Upper lobe of left lung (tissue), 6 donors: ENCODE measurements at places on chromosomes 1 and 21. TPM values are rescaled to one million over a fixed set of nuclear protein-coding genes. Genes with fewer than 3 reads are reported as not detected.

DNA sequence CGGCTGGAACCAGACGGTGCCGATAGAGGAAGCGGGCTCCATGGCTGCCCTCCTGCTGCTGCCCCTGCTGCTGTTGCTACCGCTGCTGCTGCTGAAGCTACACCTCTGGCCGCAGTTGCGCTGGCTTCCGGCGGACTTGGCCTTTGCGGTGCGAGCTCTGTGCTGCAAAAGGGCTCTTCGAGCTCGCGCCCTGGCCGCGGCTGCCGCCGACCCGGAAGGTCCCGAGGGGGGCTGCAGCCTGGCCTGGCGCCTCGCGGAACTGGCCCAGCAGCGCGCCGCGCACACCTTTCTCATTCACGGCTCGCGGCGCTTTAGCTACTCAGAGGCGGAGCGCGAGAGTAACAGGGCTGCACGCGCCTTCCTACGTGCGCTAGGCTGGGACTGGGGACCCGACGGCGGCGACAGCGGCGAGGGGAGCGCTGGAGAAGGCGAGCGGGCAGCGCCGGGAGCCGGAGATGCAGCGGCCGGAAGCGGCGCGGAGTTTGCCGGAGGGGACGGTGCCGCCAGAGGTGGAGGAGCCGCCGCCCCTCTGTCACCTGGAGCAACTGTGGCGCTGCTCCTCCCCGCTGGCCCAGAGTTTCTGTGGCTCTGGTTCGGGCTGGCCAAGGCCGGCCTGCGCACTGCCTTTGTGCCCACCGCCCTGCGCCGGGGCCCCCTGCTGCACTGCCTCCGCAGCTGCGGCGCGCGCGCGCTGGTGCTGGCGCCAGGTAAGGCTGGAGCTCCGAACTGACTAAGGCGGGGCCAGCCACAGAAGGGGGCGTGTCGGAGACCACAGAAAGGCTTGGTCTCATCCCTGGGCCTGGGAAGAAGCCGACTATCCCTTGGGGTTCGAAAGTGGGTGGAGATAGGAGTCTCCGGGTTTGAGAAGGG lies 486 bp downstream of the SLC27A3 start:
- H3K4me3 ChIP-seq = peak overlapping the region; percentile 79
- peak; percentile 93 for DNase-seq
- H3K27ac ChIP-seq = peak overlapping the region; percentile 92
- peaks cover 77% of the 10 kb centered on the region for H3K4me1 ChIP-seq

LPAR3 gene
- total RNA-seq = 6.1 TPM

C1orf116 gene
- 92.5 TPM for total RNA-seq

HOOK1 gene
- total RNA-seq = 27.6 TPM

GRCh38 chr1:155941845-155942531 lies 550 bp downstream of the RXFP4 start:
- peaks cover 14% of the 10 kb centered on the region for H3K36me3 ChIP-seq
- H3K27me3 ChIP-seq = no peaks in the 10 kb centered on the region
- peaks cover 75% of the 10 kb centered on the region for H3K4me1 ChIP-seq
- DNase-seq = peak; percentile 73

DNA sequence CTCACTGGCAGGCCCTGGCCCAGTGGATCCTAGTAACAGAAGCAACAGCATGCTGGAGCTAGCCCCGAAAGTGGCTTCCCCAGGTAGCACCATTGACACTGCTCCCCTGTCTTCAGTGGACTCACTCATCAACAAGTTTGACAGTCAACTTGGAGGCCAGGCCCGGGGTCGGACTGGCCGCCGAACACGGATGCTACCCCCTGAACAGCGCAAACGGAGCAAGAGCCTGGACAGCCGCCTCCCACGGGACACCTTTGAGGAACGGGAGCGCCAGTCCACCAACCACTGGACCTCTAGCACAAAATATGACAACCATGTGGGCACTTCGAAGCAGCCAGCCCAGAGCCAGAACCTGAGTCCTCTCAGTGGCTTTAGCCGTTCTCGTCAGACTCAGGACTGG lies 7.7 kb downstream of the CGN start:
- DNase-seq = no peak
- peaks cover 22% of the 10 kb centered on the region for H3K4me1 ChIP-seq
- no peaks in the 10 kb centered on the region for H3K36me3 ChIP-seq
- peak overlapping the region; percentile 30 for H3K27ac ChIP-seq
- H3K27me3 ChIP-seq = no peaks in the 10 kb centered on the region

ASPM gene
- total RNA-seq = 1.1 TPM

GRCh38 chr1:185789501-185790193 lies 55.5 kb downstream of the HMCN1 start:
- H3K4me1 ChIP-seq = peaks cover 5% of the 10 kb centered on the region
- no peak overlapping the region for H3K4me3 ChIP-seq
- no peak for DNase-seq
- H3K36me3 ChIP-seq = no peaks in the 10 kb centered on the region

TSPAN2 gene
- total RNA-seq = 5.2 TPM

- H3K27me3 ChIP-seq = no peaks in the 10 kb centered on the region
- no peak overlapping the region for H3K27ac ChIP-seq
- DNase-seq = no peak
- H3K36me3 ChIP-seq = no peaks in the 10 kb centered on the region
- peaks cover under 1% of the 10 kb centered on the region for H3K4me1 ChIP-seq
Observed at GRCh38 chr1:36217670-36218069, 6.6 kb upstream of the THRAP3 start.

DNA sequence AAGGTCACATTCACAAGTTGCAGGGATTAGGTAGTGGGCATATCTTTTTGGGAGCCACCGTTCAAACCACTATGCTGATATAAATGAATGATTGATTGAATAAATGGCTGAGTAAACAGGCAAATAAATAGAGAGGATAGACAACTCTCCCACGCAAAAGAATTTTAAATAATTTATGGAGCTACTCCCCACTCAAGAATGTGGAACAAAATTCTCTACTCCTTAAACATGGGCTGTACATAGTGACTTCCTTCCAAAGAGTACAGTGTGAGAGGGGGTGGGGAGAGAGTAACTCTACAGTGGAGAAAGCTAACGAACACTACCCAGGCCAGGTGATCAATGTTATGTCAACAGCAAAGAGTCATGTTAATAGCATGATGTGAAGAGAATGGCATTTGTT lies 40.7 kb downstream of the KRTAP19-8 start:
- no peaks in the 10 kb centered on the region for H3K27me3 ChIP-seq
- no peaks in the 10 kb centered on the region for H3K36me3 ChIP-seq
- no peaks in the 10 kb centered on the region for H3K4me1 ChIP-seq
- no peak overlapping the region for H3K4me3 ChIP-seq
- no peak for DNase-seq

C1orf87 gene
- total RNA-seq = 13.6 TPM

SPRR2A gene
- not detected for total RNA-seq

TMEM81 gene
- total RNA-seq = 6.3 TPM

- no peaks in the 10 kb centered on the region for H3K4me1 ChIP-seq
- H3K27ac ChIP-seq = no peak overlapping the region
- DNase-seq = no peak
- H3K4me3 ChIP-seq = no peak overlapping the region
- no peaks in the 10 kb centered on the region for H3K36me3 ChIP-seq
Observed at GRCh38 chr1:205470131-205470530, 14.3 kb upstream of the BLACAT1 start.

DNA sequence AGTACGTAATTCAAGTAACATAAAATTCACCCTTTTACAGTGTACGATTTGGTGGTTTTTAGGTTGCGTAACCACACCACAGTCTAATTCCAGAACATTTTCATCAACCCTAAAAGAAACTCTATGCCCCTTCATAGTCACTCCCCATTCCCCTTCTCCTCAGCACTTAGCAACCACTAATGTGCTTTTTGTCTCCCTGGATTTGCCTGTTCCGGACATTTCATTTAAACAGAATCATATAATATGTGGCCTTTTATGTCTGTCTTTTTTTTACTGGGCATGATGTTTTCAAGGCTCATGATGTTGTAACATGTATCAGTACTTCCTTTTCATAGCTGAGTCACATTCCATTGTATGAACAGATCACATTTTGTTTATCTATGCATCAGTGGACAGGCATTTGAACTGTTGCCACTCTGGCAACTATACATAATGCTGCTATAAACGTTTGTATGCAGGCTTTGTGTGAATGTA lies 20.8 kb downstream of the OBSCN start:
- peaks cover 32% of the 10 kb centered on the region for H3K36me3 ChIP-seq
- H3K4me1 ChIP-seq = peaks cover 6% of the 10 kb centered on the region
- H3K27ac ChIP-seq = no peak overlapping the region
- DNase-seq = no peak

GRCh38 chr1:178574345-178574744 lies 61.4 kb downstream of the TEX35 start:
- no peaks in the 10 kb centered on the region for H3K4me1 ChIP-seq
- H3K4me3 ChIP-seq = no peak overlapping the region
- DNase-seq = no peak
- no peak overlapping the region for H3K27ac ChIP-seq
- H3K36me3 ChIP-seq = no peaks in the 10 kb centered on the region
- H3K27me3 ChIP-seq = no peaks in the 10 kb centered on the region

SIKE1 gene
- 6.0 TPM for total RNA-seq

- H3K4me3 ChIP-seq = peak within 1 kb of the TSS; percentile 49
- peak within 1 kb of the TSS; percentile 92 for H3K27ac ChIP-seq
- H3K4me1 ChIP-seq = peaks cover 21% of the 10 kb centered on the region
Observed at GRCh38 chr1:220748089-220748934, at the start of gene MTARC2. Gene MTARC2, plus strand, starts transcription at chr1:220748322. Its CDS starts 210 bp downstream, at chr1:220748532.

- H3K4me3 ChIP-seq = no peak overlapping the region
- no peak for DNase-seq
- no peaks in the 10 kb centered on the region for H3K27me3 ChIP-seq
- no peaks in the 10 kb centered on the region for H3K36me3 ChIP-seq
Observed at GRCh38 chr1:168734271-168734670, 5.3 kb upstream of the DPT start.

FABP3 gene
- 98.9 TPM for total RNA-seq

GRCh38 chr1:87179076-87179810 lies 149.4 kb upstream of the LMO4 start:
- H3K27ac ChIP-seq = no peak overlapping the region
- no peak for DNase-seq
- no peaks in the 10 kb centered on the region for H3K36me3 ChIP-seq
- no peaks in the 10 kb centered on the region for H3K4me1 ChIP-seq
- no peaks in the 10 kb centered on the region for H3K27me3 ChIP-seq

DNA sequence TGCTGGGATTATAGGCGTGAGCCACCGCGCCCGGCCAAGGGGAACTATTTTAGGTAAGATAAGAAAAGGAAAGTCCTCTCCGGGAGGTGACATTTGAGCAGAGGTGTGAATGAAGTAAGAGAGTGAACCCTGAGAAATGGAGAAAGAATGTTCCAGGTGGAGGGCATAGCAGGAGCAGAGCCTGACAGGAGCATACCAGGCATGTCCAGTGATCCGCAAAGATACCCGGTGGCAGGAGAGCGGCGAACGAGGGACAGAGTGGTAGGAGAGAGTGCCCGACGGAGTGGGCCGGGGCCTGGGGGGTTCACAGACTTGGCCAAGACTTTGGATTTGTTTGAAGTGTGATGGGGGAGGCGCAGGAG lies 7.9 kb upstream of the RPS6KA1 start:
- peak; percentile 14 for DNase-seq
- no peaks in the 10 kb centered on the region for H3K27me3 ChIP-seq
- no peaks in the 10 kb centered on the region for H3K36me3 ChIP-seq

CD1B gene
- not detected for total RNA-seq

PADI3 gene
- total RNA-seq = not detected

DNA sequence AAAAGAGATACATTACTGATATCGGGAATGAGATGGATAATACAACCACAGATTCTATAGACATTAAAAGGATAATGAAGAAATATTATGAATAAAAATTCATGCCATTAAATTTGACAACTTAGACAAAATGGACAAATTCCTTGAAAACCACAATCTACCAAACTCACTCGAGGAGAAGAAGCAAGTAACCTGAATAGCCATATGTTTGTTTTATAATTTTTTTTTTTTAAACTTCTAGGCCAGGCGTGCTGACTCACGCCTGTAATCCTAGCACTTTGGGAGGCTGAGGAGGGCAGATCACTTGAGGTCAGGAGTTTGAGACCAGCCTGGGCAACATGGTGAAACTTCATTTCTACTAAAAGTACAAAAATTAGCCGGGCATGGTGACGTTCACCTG lies 327.9 kb downstream of the VAV3 start:
- no peaks in the 10 kb centered on the region for H3K27me3 ChIP-seq
- no peaks in the 10 kb centered on the region for H3K36me3 ChIP-seq
- no peak overlapping the region for H3K4me3 ChIP-seq
- no peak overlapping the region for H3K27ac ChIP-seq

DNA sequence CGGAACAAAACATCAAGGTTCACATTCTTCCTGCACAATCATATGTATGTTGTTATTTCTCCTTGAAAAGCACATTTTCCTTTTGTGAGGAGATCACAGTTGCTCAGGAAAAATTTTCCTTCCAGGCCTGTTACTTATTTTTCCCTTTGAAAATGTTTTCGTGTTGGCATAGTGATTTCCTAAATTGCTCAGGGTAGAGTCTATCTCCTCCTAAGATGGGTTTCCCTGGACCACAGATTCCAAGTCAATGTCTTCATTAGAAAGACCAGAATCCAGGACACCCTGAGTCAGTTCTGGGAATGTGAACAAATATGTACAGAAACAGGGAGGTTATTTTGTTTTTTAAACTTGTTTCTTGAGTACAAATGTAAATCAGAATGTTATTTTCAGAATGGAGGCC lies 94.3 kb upstream of the C1orf105 start:
- no peaks in the 10 kb centered on the region for H3K36me3 ChIP-seq
- no peaks in the 10 kb centered on the region for H3K27me3 ChIP-seq
- H3K27ac ChIP-seq = no peak overlapping the region
- H3K4me3 ChIP-seq = no peak overlapping the region

SLC26A9 gene
- total RNA-seq = 10.6 TPM

AQP10 gene
- 0.40 TPM for total RNA-seq

- no peaks in the 10 kb centered on the region for H3K36me3 ChIP-seq
- DNase-seq = no peak
- H3K27me3 ChIP-seq = no peaks in the 10 kb centered on the region
- H3K4me1 ChIP-seq = no peaks in the 10 kb centered on the region
Observed at GRCh38 chr1:246319083-246319714, 187.9 kb downstream of the SMYD3 start.

SEMA4A gene
- total RNA-seq = 35.7 TPM

- DNase-seq = no peak
- no peak overlapping the region for H3K27ac ChIP-seq
Observed at GRCh38 chr1:37731312-37732019, 33.5 kb downstream of the EPHA10 start.
